SIG-M5 (cell line): ENCODE measurements at places on chromosomes 1 and 21.

DNA sequence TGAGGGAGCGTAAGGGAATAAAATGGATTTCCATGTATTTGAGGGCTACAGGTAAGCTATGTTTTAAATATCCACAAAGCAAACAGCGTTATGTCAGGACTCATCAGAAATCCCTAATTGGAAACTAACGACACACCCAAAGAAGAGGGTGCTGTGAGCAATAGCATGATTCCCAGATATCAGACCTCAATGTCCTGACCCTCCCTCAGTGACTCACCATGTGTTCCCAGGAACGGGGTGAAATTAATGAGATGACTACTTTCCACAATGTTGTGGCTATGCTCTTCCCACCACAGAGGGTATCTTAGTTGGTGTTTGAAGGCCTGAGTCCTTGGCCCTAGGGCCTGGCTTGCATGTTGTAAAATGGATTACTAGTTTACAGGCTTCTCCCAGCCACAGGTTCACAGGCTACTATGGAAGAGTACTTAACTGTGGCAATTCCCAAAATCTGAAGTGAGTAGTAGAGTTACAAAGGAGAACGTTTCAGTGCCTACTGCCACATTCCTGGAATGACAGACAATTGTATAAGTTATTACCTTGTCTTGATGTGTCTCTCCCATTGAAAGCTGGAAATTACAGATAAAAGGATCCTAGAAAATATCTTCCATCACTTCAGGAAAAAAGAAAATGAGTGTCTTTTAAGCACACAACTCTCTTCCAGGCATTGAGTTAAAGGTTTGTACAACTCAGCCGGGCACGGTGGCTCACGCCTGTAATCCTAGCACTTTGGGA is 1.7 kb upstream of the KRTAP11-1 start:
- no peak for DNase-seq

DNA sequence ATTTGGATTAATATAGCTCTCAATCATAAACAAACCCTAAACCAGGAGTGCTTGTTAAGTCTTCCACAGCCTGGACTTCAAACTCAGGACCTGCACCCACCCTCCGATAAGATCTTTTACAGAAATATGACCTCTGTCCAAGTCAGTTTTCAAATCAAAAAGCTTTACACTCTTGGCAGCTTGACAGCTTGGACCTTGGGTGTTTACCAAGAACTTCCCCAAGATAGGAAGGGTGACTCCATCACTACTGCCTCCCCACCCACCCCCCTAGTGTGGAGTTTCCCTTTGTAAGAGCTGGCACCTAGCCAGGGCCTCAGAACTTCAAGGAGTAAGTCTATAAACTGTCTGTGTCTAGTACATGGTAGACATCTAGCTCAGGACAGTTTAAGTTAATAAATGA is 9.6 kb downstream of the BCAR3 start:
- no peak for DNase-seq

DNA sequence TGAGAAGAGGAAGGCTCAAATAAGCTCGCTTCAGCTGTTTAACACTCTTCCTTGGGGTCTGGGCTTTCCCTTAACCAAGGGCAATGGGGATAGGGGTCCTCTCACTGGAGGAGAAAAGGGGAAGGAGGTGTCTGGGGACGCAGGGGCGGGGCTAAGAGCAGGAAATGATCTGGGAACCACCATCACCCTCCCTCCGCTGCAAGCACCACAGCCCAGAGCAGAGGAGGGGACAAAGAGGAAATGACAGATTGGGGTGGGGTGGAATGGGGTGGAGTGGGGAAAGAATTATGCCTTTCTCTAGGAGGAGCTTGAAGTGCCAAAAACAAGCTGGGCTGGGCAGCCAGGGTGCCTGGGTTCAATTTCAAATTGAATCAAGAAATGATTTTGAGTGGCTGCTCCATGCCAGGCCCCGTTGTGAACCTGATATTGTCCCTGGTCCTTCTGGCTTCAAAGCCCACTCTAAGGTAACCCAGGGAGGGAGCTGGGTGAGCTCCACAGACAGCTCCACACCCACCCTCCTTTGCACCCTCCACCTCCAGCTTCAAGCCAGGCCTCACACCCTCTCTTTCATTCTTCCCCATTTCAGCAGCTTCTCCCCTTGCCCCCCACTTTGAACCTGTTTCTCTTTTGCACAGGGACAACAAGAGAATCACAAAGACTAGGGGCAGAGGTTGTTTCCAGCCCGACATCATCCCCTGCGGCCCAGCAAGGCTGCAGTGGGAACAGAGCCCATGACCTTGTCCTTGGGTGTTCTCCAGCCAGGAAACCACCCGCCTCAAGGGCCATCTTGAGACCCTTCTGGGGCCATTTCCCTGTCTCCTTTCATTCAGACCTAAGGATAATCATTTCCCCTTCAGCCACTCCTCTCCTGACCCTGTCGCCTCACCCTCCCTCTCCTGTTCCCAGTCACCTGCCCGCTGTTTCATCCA is 1.1 kb downstream of the ARHGAP30 start:
- DNase-seq = peak; percentile 87

DNA sequence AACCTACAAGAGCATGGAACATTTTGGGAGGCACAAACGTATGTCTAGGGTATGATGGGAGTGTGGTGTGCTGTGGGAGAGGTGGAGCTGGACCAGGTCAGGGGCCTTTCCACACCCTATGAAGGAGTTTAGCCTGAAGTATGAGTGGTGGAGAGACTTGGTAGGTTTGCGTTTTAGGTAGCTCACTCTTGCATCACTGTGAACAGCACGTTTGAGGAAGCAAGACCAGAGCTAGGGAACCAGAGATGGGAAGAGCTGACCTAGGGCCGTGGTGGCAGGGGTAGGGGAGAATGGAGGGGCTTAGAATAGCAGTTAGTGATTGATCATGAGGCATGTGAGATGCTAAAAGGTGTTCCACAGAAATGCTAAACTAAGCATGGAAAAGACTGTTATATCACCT is 25.1 kb upstream of the ZFP69B start:
- DNase-seq = no peak

DNA sequence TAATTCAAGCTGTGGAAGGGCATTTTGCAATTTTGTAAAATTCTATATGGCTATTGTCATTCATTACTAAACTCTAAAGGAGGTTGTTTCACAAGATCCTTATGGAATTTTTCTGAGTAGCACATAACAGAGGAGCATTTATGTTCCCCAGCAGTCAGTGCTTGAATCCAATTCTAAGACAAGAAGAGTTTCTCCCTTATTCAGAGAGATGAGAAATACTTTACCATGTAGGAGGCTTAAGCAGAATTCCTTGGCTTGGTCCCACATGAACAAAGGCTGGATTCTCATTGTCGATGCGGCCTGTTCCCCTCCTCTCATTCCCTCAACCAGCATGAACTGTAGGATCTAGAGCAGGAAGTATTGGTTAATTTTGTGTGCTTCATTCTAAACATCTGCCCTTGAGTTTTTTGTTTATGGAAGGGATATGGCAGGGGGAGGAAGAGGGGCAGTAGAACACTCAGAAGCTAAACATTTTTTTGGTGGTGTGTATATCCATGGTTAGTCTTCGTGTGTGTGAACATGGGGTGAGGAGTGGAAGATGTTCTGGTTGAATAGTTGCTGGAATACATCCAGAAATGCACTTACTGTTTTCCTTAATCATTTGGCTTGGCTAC is 74.3 kb downstream of the LAMC1 start:
- no peak for DNase-seq

- no peak for DNase-seq
Observed at GRCh38 chr1:54081306-54082270, 28.2 kb downstream of the TCEANC2 start.

GRCh38 chr1:153428791-153429190 is 12.5 kb downstream of the S100A7A start:
- no peak for DNase-seq

- DNase-seq = no peak
Observed at GRCh38 chr1:11299225-11299574, 26.2 kb downstream of the UBIAD1 start.

DNA sequence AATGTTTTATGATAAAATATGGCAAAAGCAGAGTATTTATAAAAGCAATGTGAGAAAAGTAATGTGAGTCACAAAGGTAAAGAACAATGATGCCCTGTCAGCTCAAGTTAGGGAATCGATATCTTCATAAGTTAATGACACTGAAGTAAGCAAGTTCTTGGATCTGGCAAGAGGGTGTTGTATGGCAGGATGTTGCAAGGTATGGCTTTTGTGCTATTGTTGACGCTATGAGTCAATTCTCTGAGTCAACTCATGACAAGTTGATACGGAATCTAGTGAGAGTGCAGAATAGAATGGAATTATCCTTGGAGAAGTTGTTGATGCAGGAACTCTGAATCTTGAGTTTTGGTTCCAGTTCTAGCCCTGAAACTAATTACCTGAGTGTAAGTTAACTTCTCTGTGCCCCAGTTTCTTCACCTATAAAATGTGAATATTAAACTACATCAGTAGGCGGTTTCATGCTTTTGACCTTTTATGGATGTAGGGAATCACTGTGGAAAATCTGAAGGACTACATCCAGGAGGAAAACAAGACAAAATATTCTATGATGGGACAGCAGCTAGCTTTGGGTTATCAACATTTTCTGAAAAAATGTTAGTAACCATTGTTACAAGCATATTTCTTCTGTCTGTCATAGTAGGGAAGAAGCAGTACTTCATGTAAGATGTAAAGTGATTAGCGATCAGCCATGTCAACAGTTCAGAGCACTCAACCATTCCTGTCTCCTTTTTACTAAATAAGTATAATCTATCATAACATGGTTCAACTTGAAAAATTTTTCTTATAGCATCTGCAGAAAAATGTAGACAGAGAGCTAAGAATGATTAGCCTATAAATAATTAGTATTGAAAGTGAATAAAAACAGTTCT is 96.9 kb downstream of the ATP6V1G3 start:
- DNase-seq = no peak

DNA sequence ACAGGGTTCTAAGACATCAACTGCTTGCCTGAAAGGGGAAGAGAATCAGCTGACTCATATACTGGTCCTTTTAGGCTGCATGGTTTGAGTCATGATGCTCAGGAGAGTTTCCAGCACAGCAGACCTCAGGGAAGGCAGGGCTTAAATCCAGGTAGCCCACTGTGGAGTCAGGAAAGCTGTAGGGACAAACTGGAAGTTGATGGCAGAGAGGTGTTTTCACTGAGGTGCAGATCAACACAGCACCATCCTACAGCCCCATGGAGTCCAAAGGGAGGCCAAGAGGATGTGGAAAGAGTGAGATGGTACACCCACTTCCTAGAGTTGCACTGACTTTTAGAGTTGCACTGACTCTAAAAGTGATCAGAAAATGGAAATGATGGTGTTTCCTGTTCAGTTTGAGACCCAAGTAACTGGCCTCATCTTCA is 252.4 kb upstream of the DUSP10 start:
- no peak for DNase-seq

- no peak for DNase-seq
Observed at GRCh38 chr1:62682531-62682930, 5.7 kb downstream of the DOCK7 start.

DNA sequence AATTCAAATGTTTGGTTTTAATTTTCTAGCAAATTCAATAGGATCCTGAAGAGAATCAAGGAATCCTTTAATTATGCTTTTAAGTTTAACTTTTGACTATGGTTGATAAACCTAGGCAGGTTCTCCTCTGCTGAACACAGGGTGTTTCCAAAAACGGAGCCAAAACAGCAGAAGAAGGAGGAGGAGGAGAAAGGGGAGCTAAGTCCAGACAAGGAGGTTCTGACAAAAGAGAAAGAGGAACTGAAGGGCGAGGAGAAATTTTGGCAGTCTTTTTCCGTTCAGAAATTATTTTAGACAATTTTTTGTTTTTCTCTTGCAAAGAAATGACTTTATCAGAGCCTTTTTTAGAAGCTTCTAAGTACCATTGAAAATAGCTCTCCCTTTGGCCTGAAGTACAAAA is 33.2 kb upstream of the FNBP1L start:
- DNase-seq = no peak

DNA sequence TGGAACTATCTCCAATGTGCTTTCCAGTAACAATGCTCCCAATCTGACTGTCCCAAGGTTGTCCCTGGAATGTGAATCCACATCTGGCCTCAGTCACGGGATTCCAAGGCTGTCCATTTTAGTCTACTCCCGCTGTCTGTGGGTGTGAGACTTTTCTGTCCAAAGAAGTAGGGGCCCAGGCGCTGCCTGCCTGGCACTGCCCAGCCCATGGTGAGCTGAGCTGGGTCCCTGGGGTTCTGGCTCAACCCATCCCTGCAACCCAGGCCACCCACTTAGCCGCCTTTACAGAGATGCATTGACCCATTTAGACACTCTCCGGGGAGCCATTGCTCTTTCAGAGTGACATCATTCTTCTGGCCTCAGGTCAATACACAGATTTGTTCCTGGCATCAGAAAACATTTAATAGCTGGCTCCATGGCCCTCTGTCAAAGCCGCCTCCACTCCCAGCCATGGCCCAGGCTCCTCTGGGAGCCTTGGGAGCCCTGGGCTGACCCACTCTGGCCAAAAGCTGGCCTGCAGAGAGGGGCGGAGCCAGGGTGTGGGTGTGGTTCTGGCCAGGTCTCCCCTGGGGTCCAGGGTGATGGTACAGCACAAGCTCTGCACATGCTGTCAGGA is 47.2 kb upstream of the PAX7 start:
- no peak for DNase-seq

GRCh38 chr1:116322752-116323405 is 50.2 kb upstream of the ATP1A1 start:
- DNase-seq = no peak

- DNase-seq = no peak
Observed at GRCh38 chr1:223827193-223827663, 18.5 kb downstream of the TP53BP2 start.
